Posterior vena cava (tissue), 2 donors: ENCODE measurements at places on chromosomes 12 and 14. TPM values are rescaled to one million over a fixed set of nuclear protein-coding genes. Genes with fewer than 3 reads are reported as not detected.

The STAC3 gene
- total RNA-seq = 2.8 TPM

The TESPA1 gene
- 3.3 TPM for total RNA-seq

The OR4Q2 gene
- total RNA-seq = not detected

The RBP5 gene
- 5.1 TPM for total RNA-seq

The KRT72 gene
- total RNA-seq = not detected

The CLSTN3 gene
- total RNA-seq = 31.0 TPM
